ENCODE measurements at places on chromosomes 6 and 20.

GRCh38 chr20:58714923-58715351 lies 22.3 kb downstream of the NPEPL1 start:
- no peak for DNase-seq

- DNase-seq, result no peak
Measured at GRCh38 chr6:129493354-129493902, 216.5 kb downstream of the ARHGAP18 start.

- DNase-seq, result no peak
Measured at GRCh38 chr6:11769244-11769643, 9.4 kb downstream of the ADTRP start.

- DNase-seq, result no peak
Measured at GRCh38 chr6:62480544-62480943, 194.5 kb upstream of the KHDRBS2 start.

DNA sequence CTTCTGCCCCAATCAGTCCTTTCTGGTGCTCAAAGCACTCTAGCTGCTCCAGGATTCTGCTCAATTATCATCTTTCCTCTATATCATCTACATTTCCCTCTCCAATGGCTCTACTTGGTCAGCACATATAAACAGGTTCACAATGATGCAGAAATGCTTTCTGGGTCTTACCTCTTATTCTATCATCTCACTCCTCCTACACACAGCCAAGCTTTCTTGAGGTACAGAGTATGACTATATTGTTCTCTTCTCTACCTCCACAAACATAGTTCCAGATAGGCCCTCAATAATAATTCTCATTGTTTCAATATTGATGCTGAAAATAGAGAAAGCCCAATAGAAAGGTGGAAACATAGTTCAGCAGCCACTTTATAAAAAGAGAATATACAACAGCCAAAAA lies 48.2 kb downstream of the HIVEP2 start:
- no peak for DNase-seq

DNA sequence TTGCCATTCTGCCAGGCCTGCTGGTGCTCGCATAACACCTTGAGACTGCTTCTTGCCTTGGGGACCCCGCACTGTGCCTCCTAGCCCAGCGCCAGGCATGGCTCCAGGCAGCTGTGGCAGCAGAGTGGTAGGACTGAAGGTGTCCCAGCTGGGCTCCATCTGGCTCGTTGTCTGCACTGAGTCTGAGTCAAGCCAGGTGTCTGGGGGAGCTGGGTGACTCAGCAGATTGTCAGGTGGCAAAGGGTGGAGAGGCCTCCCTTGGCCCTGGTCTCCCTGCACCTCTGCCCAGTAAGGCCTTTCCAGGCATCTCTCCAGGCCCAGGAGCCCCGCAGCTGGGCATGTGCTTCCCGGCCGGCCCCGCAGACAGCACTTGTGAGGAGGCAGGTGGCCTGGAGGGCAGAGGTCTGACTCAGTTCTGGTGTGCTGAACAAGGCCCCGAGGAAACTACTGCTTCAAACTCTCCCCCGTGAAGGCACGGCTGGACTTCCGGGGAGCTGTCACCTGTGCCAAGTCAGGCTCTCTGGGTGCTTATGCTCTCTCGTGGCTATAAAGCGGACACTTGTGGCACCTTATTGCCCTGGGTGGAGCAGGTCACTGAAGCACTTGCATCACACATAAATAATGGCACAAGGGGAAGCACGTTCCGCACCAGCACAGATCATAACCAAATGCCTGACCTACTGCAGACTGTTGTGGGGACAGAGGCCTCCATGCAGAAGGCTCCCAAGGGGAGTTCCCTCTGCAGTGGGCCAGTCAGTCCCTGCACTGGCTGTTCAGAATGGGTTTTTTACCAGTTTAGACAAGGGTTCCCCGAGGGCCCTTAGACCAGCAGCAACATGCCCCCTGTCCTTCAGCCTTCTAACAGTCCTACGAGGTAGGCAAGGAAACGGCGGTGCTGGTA lies 27.5 kb downstream of the FOXC1 start:
- no peak for DNase-seq

GRCh38 chr20:61328911-61329558 lies 77.0 kb downstream of the CDH4 start:
- DNase-seq, result no peak

DNA sequence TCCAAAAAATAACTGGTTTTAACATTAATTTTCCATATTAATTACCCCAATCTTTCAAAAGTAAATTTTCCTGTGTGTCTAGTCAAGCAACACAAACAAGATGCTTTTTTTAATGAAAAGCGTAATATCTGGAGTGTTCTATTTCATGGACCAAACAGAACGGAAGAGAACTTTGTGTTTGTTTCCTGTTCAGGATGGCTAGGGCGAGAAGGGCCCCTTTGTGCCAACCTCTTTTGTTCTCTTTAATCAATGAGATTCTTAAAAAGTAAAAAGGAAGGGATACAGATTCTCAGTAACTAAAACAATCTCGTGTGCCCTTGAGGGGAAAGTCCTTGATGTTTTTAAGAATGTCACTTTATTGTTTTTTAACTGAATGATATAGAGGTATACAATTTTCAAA lies 55.7 kb downstream of the GNAS start:
- no peak for DNase-seq

DNA sequence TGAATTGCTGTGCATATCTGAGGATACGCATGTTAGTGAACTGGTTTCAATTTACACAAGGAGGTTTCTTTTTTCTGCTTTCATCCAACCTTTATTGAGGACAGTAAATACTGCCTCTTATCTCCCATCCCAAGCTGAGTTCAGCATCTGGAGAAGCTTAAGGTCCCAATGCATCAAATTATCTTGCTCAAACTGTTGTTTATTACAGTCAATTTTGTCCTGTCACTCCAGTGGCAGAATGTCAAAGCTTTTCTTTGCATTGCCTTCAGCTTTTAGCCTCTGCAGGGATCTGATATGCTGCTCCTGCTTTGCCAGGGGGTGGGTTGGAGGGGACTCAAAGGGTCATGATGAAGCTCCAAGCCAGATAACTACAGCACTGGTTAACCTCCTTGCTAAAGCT lies 435.4 kb upstream of the SOX4 start:
- no peak for DNase-seq

- no peak for DNase-seq
Measured at GRCh38 chr20:41051009-41051825, 22.6 kb downstream of the TOP1 start.

GRCh38 chr6:137926207-137926731 lies 59.2 kb downstream of the TNFAIP3 start:
- peak; percentile 36 for DNase-seq

GRCh38 chr20:11274141-11274594 lies 600.4 kb upstream of the JAG1 start:
- DNase-seq, result no peak

GRCh38 chr20:341682-342081 lies 5.2 kb upstream of the NRSN2 start:
- DNase-seq, result no peak

DNA sequence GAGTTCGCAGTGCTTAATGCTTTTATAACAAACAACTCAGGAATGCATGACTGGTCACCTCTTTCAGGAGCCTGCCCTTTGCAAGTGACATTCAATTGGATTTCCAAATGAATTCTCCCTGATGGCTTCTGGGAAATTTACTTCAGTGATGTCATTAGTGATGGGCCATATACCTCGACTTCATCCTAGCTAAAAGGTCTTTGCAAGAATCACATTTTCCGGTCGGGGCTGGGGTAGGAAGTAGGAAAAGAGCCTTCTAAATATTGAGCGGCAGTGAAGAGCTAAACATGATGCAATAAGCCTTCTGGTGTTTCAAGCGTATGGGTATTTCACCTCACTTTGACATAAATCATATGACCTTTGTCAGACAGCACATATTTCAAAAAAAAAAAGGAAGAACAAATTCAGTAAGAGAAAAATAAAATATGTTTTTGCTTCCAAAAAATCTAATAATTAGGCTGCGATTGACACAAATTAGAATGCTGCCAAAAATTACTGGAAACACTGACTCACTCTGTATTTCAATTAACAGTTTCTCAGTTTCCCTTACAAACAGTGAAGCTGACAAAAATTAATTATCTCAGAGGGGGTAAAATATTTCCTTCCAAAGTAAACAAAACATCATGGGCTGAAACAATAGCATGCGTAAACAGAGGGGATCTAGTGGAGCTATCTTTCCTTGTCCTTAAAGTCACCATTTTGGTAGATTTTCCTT lies 39.8 kb downstream of the ADTRP start:
- DNase-seq, result no peak

DNA sequence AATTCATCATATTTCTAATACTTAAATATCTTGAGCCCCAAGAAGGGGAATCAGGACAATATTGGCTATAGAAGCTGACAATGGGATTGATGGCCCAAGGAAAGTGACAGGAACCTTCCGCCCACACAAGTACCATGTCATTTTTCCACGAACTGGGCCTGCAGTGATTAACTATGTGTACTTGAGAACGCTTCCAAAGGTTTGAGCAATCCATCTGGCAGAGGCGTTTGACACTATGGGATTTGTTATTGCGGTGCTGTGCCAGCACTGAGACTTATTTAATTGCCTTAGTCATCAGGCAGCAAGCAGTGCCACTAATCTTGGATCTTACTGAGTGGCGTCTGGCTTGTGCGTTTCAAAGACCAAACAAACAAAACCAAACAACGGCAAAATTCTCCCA lies 135.6 kb upstream of the UST start:
- DNase-seq, result no peak

GRCh38 chr20:23145281-23145700 lies 59.2 kb upstream of the CD93 start:
- no peak for DNase-seq

DNA sequence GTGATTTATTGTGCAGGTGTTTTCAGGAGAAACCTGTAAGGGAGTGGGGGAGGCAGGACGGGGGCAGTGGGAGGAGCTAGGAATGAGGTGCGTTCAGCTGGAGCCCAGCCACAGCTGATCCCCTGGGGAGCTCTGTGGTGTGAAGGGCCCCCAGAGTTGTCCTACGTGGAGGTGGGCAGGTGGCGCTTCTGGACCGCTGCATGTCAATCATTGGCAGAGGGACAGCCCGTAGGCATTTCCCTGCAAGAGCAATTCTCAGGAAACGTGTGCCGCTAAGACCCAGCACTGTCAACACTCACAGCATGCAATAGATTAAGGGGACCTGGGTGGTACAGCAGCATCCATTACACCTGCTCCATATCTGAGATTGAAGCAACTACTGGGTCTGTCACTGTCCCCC lies 88.0 kb downstream of the PRND start:
- DNase-seq, result peak; percentile 45

DNA sequence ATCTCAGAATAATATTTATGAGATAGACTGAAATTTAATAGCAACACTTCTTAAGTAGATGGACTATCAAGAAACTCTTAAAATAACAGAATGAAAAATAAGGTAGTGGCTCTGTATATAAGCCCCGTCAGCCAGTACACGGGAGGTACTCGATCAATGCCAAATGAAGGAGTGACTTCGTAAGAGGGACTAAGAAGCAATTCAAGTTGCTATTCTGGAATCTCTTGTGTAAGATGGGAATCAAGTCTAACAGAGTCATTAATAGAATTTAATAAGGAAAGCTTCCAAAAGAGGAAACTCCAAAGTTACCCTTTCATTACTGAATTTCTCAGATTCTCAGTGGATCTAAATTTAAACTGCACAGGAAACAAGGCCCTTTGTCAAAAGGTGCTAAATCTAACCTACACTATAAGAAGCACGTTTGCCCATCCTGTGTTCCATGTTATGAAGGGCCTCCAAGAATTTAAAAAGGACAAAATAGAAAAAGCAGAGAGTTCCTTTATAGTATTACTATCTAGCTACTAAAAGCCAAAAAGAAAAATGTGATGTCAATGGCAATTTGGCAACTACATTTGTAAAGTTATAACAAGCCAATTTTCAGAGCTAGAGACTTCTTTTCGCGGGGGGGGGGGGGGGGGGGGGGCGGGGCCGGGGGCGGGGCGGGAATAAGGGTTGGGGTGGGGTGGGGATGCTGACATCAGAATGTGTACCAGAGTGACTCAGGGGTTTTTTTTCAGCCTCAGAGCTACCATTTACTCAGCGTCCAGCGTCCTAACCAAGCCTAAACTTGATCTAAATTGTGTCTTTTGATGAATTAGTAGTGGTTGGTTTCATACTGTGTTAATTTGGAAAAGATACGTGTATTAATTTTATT lies 200.6 kb downstream of the GMPR start:
- DNase-seq, result no peak

DNA sequence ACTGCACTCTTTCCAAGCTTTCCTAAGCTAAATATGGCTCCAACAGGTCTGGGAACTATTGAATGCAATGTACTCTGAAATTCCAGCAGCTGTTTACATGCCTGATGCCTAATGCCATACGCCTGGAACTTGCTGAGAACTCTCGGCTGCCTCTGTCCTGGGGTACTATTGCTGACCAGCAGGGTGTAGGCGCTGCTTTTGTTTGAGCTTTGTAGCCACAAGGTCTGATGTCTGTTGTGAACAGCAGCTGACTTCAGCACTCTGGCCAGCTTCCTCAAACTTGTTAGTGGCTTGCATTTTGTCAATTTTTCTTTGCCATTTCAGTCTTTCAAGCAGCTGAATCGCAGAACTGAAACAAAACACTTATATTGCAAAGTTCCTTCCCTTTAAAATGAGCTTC lies 26.7 kb downstream of the SAYSD1 start:
- no peak for DNase-seq

DNA sequence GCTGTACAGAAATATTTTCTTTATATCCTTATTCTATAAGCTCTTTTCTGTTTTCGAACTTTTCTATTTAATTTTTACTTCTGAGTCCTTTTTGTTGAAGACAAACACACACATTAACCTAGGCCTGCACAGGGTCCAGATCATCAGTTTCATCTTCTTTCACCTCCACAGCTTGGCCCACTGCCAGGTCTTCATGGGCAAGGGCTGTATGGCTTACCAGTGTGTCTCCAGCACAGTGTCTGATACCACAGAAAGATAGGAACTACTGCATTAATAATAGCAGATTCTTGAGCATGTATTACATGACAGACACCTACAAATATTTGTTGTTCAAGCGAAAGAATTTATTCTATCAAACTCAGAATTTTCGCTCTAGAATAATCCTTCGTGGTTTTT lies 24.4 kb downstream of the QKI start:
- peak; percentile 9 for DNase-seq

- DNase-seq, result peak; percentile 41
Measured at GRCh38 chr6:41937861-41938574, 3.6 kb downstream of the CCND3 start.

DNA sequence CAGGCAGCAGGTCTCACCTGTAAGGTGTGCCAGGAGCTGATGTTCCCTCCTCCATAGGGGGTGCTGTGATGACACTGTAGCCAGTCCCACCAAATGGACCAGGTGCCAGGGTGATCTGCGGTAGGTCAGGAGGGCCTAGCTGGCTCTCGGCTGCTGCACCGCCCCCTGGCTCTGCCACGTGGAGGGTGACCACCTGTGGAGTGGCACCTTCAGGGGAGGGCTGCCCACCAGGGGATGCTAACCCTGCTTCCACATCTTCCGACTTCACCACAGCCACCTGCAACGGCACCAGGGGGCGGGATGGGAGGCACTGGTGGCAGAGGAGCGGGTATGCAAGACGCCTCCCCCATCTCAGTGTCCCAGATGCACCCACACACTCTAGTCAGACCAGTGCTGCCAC lies 18.3 kb downstream of the ZNF335 start:
- no peak for DNase-seq
